ENCODE measurements at places on chromosomes 2 and 18. TPM values are rescaled to one million over a fixed set of nuclear protein-coding genes. Genes with fewer than 3 reads are reported as not detected.

The SRD5A2 gene
- 0.11 TPM for polyA plus RNA-seq

The NT5DC4 gene
- polyA plus RNA-seq: not detected

The DUSP19 gene
- polyA plus RNA-seq: 7.7 TPM

The FARSB gene
- polyA plus RNA-seq: 15.3 TPM

The FSHR gene
- polyA plus RNA-seq: 0.36 TPM

The SNRPD1 gene
- polyA plus RNA-seq: 51.1 TPM

The GAREM2 gene
- 3.2 TPM for polyA plus RNA-seq

The OTOS gene
- not detected for polyA plus RNA-seq

The GLI2 gene
- polyA plus RNA-seq: 0.14 TPM

The ADCYAP1 gene
- 1.2 TPM for polyA plus RNA-seq

The ARPC2 gene
- polyA plus RNA-seq: 167 TPM

The HOXD11 gene
- polyA plus RNA-seq: not detected

The PRKAG3 gene
- not detected for polyA plus RNA-seq
